Activated naive CD4-positive, alpha-beta T cell treated with anti-CD3 and anti-CD28 coated beads, Interleukin-2, amount 50 U/mL, for 72 hours (primary cell): ENCODE measurements at places on chromosomes 13 and 19. TPM values are rescaled to one million over a fixed set of nuclear protein-coding genes. Genes with fewer than 3 reads are reported as not detected.

AP1M1 gene
- 105 TPM for total RNA-seq

BCAM gene
- total RNA-seq: 0.31 TPM

PTPRS gene
- total RNA-seq: 2.3 TPM

SKA3 gene
- 37.4 TPM for total RNA-seq

GRCh38 chr19:55095260-55096060, 19.8 kb downstream of the EPS8L1 start:
- DNase-seq: no peak

DNA sequence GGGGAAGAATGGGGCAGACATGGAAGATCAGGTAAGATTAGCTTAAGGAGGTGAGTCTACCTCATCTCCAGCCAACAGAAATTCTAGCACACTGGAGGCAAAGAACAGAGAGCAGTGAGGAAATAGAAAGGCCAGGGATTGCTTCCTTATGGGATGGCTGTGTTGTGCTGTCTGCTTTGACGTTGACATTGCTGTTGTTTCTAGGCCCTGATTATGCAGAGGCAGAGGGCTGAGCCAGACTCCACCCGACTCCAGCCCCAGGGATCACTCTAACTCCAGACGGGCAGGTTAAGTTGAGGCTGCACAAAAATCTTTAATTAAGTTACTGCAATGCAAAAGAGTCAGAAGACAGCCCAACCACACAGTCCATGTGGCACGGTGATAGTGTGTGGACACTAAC, 24.1 kb downstream of the CRYL1 start:
- no peak for DNase-seq

DNA sequence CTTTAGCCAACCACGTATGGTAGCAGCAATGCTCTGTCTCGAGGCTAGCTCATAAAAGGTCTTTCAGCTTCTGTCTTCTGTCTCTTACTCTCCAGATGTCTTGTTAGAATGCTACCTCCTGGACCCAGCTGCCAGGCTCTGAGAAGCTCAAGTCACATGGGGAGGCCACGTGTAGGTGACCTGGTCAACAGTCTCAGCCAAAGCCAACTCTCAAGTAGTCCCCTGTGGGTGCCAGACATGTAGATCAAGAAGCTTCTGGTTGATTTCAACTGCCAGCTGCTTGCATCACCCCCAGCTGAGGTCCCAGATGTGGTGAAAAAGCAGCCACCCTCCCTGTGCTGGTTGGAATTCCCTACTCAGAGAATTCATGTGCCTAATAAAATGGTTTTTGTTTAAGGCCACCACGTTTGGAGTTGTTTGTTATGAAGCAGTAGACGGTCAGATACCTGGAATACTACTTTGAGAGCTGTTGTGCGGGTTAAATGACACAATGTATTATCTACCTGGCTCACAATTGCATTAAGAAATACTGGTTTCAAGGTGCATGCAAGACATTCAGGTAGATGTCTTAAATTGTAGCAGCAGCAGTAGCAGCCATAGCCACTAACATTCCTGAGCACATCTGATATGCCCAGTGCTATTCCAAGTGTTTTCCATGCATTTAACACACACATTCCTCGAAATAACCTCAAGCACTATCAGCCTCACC, 131.0 kb upstream of the RFC3 start:
- DNase-seq: no peak

GRCh38 chr13:76638882-76639281, 247.3 kb downstream of the KCTD12 start:
- DNase-seq: no peak

DNA sequence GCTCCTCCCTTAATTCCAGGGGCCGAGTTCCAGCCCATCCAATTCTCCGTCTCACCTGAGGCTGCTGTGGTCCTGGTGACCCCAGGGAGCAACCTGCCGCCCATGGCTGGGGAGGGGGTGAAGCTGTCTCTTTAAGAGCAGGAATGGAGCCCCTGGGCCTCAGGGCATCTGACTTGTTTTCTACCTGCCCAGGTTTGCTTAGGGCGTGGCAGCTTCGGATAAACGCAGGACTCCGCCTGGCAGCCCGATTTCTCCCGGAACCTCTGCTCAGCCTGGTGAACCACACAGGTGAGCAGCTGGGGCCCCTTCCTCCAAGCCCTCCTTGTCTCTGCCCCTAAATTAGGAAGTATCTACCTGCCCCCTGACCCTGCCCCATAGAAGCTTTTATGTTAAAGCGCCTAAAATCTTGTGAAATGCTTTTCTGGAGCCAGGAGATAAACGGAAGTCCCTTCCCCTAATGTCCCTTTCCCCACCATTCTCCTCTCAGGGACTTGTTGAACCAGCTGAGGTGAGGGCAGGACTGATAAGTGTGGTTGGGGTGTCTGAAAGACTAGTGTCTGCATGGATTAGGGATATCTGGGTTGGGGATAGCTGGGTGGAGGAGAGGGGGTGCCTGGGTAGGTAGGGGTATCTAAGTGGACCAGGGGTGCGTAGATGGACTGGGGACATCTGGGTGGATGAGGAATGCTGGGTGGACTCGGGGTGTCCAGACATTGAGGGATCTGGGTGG, 614 bp downstream of the FXYD3 start:
- DNase-seq: no peak

- no peak for DNase-seq
Observed at GRCh38 chr13:111005808-111006505, 91.1 kb upstream of the ANKRD10 start.

DNA sequence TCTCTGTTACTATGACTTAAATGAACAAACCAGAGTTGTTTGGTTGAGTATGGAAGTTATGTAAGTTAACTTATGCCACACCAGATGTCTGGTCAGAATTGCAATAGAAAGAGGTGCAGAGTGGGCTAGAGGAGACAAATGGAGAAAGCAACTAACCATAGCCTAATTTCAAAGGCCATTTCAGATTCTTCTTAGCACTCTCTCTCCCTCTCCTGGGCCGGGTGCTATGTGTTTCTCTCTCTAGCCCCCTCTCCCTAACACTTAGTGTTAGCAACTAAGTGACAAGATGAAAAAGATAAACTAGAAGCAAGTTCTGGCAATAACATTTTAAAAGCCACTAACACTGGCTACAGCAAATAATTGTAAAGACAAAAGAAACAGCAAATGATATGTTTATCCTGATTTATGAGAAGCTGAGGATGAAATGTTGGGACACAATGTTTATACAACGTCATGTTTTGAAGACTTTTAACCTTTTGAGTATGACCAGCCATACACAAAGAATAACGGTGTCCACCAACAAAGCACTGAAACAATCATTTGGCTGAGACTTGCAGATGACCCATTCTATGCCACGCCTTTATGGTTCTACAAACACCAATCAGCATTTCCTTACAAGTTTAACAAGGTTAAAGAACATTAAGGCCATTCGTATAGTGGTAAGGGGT, 18.6 kb downstream of the SERPINE3 start:
- no peak for DNase-seq

DNA sequence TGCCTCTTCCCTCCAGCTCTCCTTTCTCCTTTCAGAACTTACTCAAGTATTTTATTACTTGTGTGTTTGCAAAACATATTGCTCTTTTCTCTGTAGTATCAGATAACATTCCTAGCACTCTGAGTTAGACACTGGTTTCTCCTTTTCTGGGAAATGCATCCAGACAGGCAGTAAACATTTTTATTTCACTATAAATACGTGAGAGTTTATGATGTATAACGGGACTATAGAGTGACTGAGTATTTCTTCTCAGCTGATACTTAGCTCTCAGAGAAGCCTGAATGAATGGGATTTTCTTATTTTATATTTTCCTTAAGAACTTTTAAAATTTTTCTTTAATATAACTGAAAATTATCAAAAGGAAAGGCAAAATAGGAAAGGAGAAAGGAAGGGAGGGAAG, 211.2 kb upstream of the EDNRB start:
- no peak for DNase-seq
